Retina (tissue), 1 donor: ENCODE measurements at places on chromosomes 1 and 21.

DNA sequence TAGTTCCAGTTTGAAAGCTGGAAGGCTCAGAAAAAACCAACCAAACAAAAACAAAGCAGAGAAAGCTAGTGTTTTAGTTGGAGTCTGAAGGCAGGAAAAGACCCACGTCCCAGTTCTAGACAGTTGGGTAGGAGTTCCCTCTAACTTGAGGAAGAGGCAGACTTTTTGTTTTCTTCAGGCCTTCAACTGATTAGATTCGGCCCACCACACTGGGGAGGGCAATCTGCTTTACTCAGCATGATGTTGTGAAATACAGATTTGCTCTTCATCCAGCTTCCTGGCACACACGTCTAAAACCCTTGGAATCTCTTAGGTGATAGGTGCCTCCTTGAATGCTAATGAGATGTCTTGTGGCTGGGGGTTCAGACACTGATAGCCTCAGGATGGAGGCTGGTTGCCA lies 49.1 kb upstream of the CSF3R start:
- no peak for DNase-seq

DNA sequence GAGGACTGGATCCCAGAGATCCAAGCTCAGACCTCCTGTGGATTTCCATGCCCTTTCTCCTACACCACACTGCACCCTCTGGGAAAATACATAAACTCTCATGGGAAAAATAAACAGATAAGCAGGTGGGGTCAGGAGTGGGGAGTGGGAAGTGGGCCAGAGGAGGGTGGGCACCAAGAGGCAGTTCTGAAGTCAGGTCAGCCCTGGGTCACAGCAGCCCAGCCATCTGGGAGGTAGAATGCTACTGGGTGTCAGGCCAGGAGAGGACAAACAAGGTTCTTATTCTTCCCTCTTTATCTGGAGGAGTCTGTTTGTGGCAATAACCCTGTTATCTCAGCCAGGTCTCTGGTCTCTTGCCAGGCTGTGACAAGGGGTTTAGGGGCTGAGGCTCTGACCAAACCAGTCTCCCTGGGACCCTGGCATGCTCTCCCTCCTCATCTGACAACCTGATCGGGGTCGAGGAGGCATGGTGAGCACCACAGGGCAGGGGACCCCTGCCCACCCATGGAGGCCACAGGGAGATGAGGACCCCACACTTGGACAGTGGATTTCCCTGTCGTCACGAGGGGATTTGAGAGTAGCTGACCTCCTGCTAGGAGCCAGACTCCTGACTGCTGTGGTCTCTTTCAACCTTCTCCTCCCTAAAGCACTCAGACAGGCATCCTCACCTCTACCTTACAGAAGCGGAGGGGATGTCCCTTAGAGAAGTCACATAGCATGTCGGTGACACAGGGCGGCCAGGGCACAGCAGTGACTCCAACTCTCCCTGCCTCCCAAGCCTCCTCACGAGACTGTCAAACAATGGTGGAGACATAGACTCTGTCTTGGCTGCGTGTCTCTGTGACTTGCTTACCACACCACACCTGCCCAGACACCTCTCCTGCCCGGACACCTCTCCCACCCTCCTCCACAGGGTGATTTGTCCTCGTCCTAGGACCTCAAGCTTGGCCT lies 51.3 kb upstream of the IFFO2 start:
- peak; percentile 26 for DNase-seq

GRCh38 chr1:32988665-32989064 lies 24.1 kb upstream of the RNF19B start:
- no peak for DNase-seq

DNA sequence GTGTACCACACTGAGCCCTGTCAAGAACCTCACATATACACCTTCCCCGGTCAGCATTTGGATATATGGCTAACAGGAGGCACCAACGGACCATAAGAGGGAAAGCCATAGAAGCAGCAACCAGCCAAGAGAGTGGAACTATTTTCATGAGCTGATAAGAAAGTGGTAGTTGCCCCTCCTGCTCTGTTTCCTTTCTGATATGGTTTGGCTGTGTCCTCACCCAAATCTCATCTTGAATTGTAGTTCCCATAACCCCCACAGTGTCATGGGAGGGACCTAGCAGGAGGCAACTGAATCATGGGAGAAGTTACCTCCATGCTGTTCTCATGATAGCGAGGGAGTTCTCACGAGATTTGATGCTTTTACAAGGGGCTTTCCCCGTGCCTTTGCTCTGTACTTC lies 366.1 kb upstream of the DAB1 start:
- DNase-seq, result no peak

DNA sequence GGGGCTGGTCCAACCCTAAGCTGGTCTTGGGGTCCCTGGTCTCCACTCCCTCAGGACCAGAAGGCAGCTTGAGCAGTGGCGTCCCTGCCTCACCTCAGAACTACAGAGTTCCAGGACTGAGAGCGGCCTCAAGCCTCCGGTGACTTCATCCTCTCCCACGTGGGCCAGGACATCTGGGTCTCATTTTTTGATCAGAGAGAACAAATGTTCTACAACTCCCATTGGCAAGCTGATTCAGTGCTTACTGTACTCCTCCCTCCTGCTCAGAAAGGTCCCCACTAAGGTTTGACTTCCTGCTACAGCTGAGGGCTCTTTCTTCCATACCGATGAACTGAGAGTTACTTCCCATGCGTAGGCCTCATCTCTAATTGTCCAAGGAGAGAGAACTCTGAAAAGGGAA lies 78.5 kb downstream of the PLXNA2 start:
- no peak for DNase-seq
